ENCODE measurements at places on chromosomes 16 and 17. TPM values are rescaled to one million over a fixed set of nuclear protein-coding genes. Genes with fewer than 3 reads are reported as not detected.

The CAMKK1 gene
- total RNA-seq, result 9.2 TPM

The CNGB1 gene
- not detected for total RNA-seq

The ABCC3 gene
- 130 TPM for total RNA-seq

The WNT3 gene
- total RNA-seq, result 1.6 TPM

GRCh38 chr17:78019976-78020716, 61.6 kb downstream of the TNRC6C start:
- no peak overlapping the region for H3K4me3 ChIP-seq
- no peak overlapping the region for H3K27ac ChIP-seq
- no peaks in the 10 kb centered on the region for H3K4me1 ChIP-seq
- H3K27me3 ChIP-seq, result no peaks in the 10 kb centered on the region

GRCh38 chr16:80985611-80986010, 21.1 kb downstream of the CMC2 start:
- DNase-seq, result no peak
- H3K4me1 ChIP-seq, result peaks cover 7% of the 10 kb centered on the region
- H3K27ac ChIP-seq, result no peak overlapping the region
- no peaks in the 10 kb centered on the region for H3K36me3 ChIP-seq

DNA sequence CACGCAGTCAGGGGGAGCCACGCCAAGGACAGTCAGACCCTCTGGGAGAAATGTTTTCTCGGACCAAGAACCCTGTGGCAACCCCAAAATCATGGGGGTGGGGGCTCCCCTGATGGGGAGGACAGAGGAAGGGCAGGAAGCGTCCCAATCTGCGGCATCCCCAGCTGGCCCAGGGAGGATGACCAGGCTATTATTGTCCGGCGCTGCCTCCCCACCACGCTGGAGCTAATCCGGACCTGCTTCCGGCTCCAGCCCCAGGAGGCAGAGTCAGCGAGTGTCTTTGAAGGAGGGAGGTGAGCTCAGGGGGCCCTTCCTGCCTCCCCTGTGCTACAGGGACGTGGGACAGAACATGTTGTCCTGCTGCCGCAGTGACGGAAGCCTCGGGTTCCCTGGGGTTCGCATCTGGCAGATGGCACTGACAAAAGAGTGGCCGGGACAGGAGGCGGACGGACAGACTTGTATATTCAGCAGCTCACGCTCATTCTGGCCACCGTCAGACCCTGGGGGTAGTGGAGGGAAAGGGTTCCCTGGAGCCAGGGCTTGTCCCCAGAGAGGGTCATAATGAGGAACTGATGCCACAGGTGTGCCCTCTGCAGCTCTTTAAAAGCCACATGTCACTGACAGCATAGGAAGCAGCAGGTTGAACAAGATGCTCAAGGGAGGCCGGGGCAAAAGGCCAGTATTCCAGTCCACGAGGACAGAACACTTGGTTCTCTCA, 54.3 kb upstream of the CDC42EP4 start:
- H3K4me1 ChIP-seq, result peaks cover 13% of the 10 kb centered on the region
- H3K36me3 ChIP-seq, result no peaks in the 10 kb centered on the region
- no peak overlapping the region for H3K27ac ChIP-seq
- H3K27me3 ChIP-seq, result no peaks in the 10 kb centered on the region

GRCh38 chr16:85859818-85860125, 39.2 kb upstream of the IRF8 start:
- no peak for DNase-seq
- no peak overlapping the region for H3K27ac ChIP-seq
- no peak overlapping the region for H3K4me3 ChIP-seq
- no peaks in the 10 kb centered on the region for H3K36me3 ChIP-seq
- no peaks in the 10 kb centered on the region for H3K27me3 ChIP-seq
- no peaks in the 10 kb centered on the region for H3K4me1 ChIP-seq

DNA sequence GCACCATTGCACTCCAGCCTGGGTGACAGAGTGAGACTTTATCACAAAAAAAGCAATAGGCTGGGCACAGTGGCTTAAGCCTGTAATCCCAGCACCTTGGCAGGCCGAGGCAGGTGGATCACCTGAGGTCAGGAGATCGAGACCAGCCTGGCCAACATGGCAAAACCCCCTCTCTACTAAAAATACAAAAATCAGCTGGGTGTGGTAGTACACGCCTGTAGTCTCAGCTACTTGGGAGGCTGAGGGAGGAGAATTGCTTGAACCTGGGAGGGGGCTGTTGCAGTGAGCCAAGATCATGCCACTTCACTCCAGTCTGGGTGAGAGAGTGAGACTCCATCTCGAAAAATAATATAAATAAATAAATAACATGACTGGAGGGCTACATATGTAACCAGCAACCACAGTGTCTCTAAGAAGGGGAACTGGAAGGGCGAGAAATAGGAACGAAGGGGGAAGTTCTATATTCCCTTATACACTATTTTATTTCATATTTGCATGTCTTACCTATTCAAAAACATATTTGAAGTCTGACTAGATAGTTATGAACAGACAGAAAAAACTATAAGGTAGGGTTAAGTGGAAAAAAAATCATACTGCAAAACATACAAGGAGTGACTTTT, 25.9 kb downstream of the MYH11 start:
- H3K4me3 ChIP-seq, result no peak overlapping the region
- no peak for DNase-seq
- no peaks in the 10 kb centered on the region for H3K27me3 ChIP-seq

DNA sequence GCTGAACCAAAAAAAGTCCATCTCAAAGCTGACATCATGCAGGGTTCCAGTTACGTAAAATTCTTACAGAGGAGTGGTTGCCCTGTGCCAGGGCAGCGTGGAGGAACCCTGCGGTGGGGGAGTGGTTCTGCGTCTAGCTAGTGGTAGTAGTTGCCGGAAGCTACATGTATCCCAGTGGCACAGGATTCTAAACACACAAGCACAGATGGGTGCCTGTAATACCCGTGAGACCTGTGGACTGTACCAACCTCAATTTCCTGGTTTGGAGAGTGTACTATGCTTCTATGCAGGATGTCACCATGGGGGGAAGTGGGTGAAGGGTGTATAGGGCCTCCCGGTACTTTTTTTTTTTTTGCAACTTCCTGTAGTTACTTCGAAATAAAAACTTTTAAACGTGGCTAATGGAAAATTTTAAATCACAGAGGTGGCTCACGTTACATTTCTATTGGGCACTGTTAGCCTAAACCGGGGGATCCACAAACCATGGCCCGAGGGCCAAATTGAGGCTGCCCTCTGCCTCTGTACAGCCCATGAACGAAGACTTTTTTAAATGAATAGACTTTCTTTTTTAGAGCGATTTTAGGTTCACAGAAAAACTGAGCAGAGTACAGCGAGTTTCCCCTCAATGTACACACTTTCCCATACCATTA, 38.5 kb downstream of the TBC1D16 start:
- H3K27ac ChIP-seq, result no peak overlapping the region
- DNase-seq, result peak; percentile 39
- no peak overlapping the region for H3K4me3 ChIP-seq

GRCh38 chr16:19169082-19169639, 1.1 kb downstream of the SYT17 start:
- peaks cover 19% of the 10 kb centered on the region for H3K4me1 ChIP-seq
- H3K27ac ChIP-seq, result no peak overlapping the region
- no peaks in the 10 kb centered on the region for H3K36me3 ChIP-seq

- H3K36me3 ChIP-seq, result no peaks in the 10 kb centered on the region
- DNase-seq, result peak; percentile 10
- H3K27me3 ChIP-seq, result no peaks in the 10 kb centered on the region
- no peak overlapping the region for H3K4me3 ChIP-seq
- no peak overlapping the region for H3K27ac ChIP-seq
These were observed 18.0 kb downstream of the CCR7 start for GRCh38 chr17:40547079-40547784.

- no peaks in the 10 kb centered on the region for H3K4me1 ChIP-seq
- no peak overlapping the region for H3K4me3 ChIP-seq
- no peak overlapping the region for H3K27ac ChIP-seq
- no peaks in the 10 kb centered on the region for H3K36me3 ChIP-seq
These were observed 21.4 kb downstream of the BCAS3 start for GRCh38 chr17:60699090-60699489.

DNA sequence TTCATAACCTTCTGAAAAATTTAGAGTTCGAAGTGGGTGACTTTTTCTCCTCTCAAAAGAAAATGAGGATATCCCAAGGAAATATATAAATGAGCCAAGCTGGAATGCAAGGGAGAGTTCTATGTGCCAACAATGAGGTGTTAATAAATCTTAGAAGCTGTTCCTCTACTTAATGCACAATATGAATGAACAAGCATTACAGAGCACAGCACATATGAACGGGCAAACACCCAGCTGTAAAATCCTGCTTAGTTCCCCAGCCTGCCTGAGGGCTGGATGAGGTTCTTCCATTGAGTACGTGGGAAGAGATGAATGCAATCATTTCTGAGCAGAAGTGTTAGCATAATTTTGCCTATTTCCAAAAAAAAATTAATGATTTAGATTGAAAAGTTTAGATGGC, 58.1 kb downstream of the WDR59 start:
- H3K27me3 ChIP-seq, result no peaks in the 10 kb centered on the region
- no peak overlapping the region for H3K4me3 ChIP-seq
- no peaks in the 10 kb centered on the region for H3K36me3 ChIP-seq
- H3K27ac ChIP-seq, result no peak overlapping the region
- H3K4me1 ChIP-seq, result peaks cover 34% of the 10 kb centered on the region
- no peak for DNase-seq

GRCh38 chr16:67404740-67405226, 11.5 kb upstream of the TPPP3 start:
- peaks cover 28% of the 10 kb centered on the region for H3K4me1 ChIP-seq
- peak; percentile 77 for DNase-seq
- H3K27ac ChIP-seq, result peak overlapping the region; percentile 86
- no peak overlapping the region for H3K4me3 ChIP-seq

- DNase-seq, result no peak
- no peaks in the 10 kb centered on the region for H3K36me3 ChIP-seq
- peaks cover 28% of the 10 kb centered on the region for H3K4me1 ChIP-seq
- H3K4me3 ChIP-seq, result no peak overlapping the region
- no peak overlapping the region for H3K27ac ChIP-seq
- no peaks in the 10 kb centered on the region for H3K27me3 ChIP-seq
These were observed 11.5 kb upstream of the BAHCC1 start for GRCh38 chr17:81383504-81384421.

DNA sequence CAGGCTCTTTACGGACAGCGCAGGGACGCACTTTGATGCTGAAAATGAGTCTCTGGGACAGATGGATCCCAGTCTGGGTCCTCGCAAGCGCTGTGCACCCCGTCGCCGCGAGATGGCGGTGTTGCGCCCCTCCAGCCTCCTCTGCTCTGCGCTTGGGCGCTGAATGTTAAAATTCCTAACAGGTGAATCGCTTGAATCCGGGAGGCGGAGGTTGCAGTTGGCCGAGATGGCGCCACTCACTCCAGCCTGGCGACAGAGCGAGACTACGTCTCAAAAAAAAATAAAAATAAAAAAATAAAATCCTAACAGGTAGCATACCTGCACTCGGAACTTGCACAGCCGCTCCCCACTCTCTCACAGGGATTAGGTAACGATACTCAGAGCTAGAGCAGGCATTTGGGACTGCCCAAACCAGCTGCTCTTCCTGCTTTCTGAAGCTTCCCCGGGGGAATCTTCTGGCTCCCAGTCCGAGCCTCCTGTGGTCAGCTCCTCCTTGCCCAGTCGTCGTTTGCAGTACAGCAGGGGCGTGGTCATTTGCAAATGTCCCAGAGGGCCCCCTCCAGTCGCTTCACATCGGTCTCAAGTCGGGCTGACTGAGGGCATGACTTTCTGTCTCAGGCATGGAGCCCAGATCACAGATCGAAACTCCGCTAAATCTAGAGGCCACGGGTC, 26.2 kb upstream of the OSGIN1 start:
- peaks cover 4% of the 10 kb centered on the region for H3K4me1 ChIP-seq
- peak; percentile 82 for DNase-seq
- H3K27me3 ChIP-seq, result no peaks in the 10 kb centered on the region

- H3K4me3 ChIP-seq, result no peak overlapping the region
- H3K36me3 ChIP-seq, result no peaks in the 10 kb centered on the region
- no peak for DNase-seq
These were observed 17.3 kb downstream of the KPNA2 start for GRCh38 chr17:68052810-68053209.

DNA sequence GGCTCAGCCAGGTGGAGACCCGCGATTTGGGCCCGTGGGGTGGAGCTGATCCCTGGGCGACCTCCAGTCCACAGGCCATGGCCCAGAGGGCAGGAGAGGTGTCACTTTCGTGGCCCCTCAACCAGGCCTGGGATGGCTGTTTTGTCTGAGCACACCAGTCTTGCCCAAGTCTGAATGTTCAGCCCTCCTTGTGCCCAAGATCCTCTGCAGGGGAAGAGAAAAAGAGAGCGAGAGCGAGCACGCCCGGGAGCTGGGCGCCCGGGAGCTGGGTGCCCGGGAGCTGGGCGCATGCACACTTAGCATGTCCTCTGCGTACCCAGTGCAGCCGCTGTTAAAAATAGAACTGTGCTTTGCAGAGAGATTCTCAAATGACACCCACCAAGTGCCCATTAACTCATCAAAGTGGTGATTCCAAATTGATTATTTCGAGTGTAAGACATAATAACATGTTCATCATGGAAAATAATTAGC, 403.3 kb upstream of the TNRC6C start:
- no peaks in the 10 kb centered on the region for H3K27me3 ChIP-seq
- no peak for DNase-seq
- H3K4me1 ChIP-seq, result no peaks in the 10 kb centered on the region
- H3K36me3 ChIP-seq, result no peaks in the 10 kb centered on the region
- H3K4me3 ChIP-seq, result no peak overlapping the region

DNA sequence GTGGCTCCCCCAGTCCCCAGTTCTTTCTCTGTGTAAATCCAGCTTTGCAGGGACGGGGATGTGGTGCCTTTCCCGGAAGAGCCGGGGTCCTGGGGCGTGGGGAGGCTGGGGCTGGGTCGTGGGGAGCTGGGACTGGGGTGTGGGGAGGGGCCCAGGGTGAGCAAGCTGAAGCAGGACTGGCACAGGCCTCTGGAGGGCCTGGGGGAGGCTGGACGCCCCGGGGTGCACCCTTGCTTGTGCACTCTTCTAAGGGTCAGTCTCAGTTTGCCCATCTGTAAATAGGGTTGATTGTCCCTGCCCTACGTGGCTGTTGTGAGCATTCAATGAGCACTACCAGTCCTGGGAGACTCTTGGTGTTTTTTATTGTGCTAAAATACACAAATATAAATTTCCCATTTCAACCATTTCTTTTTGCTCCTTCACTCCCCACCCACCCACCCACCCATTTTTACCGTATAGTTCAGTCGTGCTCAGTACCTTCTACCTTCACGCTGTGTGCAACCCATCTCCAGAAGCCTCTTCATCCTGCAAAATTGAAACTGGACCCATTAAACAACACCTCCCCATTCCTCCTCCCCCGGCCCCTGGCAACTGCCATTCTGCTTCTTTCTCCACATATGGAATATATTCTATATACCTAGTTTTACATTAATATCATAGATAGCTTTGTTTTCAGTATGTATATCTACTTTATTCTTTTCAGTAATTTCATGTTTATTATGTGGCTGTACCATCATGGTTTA, 7.8 kb upstream of the TBC1D3B start:
- no peak overlapping the region for H3K4me3 ChIP-seq
- no peaks in the 10 kb centered on the region for H3K27me3 ChIP-seq
- H3K27ac ChIP-seq, result no peak overlapping the region
- peaks cover 17% of the 10 kb centered on the region for H3K4me1 ChIP-seq
- no peaks in the 10 kb centered on the region for H3K36me3 ChIP-seq

- no peaks in the 10 kb centered on the region for H3K36me3 ChIP-seq
- no peak overlapping the region for H3K4me3 ChIP-seq
- H3K27me3 ChIP-seq, result no peaks in the 10 kb centered on the region
- no peak overlapping the region for H3K27ac ChIP-seq
- DNase-seq, result no peak
- peaks cover 42% of the 10 kb centered on the region for H3K4me1 ChIP-seq
These were observed 41.1 kb downstream of the TBC1D16 start for GRCh38 chr17:79994602-79995001.
